ENCODE measurements at places on chromosomes 1 and 21.
A peak's percentile ranks its signal among the peaks of the same experiment; 100 is the strongest.

GRCh38 chr21:41815652-41816582, 49.1 kb upstream of the RIPK4 start:
- DNase-seq = no peak

- DNase-seq = no peak
Measured at GRCh38 chr1:153058826-153059784, 1.8 kb upstream of the SPRR2A start.

DNA sequence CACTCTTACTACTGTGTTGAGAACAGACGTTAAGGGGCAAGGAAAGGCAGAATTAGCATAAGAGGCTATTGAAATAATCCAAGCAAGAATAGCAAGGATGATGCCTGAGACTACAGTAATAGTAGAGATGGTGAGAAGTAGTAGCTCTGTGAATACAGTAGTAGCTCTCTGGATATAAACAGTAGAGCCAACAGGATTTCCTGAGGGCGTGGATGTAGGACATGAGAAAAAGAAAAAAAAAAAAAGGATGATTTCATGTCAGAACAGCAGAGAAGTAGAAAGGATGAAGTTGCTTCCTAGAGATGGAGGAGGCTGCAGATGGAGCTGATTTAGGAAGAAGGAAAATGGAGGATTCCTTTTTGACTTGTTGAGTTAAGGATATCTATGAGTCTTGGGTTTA, 112.3 kb downstream of the OMA1 start:
- no peak for DNase-seq

DNA sequence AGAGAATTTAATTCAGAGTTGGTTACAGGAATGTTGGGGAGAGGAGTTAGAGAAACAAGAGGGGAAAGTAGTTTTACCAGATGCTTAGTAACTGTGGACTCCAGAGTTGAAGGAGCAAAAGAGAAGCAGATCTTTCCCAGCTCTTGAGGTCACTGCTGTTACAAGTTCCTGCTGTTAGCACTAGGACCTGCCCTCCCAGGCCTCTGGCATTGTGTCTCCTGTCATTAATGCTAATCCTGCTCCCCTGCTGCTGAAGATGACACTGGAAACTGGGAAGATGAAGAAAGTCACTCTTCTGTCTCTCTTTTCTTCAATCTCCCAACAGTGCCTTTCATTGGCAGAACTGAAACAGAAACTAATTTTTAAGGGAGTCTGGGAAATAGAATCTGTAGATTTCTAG, 845.6 kb downstream of the ADGRL2 start:
- no peak for DNase-seq

DNA sequence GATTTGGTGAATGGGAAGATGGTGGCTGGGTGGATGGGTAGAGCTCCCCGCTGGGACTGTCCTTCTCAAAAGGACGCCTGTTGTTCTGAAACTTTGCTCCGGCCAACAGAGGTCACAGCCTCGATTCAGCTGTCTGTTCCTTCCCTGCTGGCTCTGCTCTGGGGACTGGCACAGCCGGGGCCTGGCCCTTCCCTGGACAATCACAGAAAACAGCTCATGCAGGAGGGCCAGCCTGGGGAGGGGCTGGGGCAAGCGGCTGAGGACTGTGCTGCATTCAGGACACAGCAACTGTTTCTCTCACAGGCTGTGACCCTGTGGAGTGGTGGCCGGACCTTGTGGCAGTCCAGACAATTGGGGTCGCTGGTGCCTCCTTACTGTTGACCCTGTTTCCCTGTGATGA, 110.7 kb upstream of the TMEM51 start:
- DNase-seq = no peak

DNA sequence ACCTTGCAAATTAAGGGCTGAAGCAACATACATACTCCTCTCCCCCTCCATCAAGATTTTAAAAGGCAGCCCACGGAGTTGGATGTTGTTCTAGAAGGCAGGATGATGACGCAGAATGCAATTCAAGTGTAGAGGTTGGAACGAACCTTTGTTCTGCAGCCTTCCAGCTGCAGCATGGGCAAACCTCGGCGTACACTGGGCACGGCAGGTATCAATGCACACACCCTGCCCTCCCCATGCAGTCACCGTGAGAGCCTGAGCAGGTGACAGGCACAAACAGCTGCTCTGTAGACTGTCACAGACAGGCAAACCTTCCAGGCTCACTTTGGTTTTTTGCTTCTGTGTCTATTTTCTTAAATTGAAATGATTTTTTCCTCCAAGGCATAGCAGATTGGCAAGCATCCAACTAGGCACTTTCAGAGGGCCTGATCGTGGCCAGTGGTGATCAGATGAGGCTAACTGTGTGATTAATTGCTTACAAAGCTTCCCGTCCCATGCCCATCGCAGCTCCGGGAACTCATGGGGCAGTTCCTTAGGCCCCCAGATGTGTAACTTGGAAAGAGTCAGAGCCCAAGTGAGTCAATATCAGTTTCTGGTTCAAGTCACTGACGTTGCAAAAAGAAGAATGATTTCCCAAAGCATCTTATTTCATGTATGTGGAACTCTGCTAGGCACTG, 82.3 kb downstream of the ITPKB start:
- DNase-seq = no peak

DNA sequence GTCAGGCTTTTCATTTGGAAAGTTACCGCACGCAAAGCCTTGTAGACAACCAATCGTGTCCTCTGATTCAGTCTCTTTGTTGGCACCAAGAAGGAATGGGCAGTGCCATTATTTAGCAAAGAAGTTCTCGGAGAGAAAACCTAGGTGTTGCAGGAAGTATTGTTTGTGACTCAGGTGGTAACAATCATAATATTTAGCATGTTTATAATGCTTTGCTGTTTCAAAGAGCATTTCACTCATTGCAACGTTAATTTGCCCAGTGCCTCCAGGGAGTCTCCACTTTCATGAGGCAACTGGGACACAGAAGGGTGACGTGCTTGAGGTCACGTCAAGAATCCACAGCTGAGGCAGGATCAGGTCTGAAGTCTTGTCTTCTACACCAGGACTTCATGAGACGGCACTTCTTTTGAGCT, 31.4 kb downstream of the STPG1 start:
- DNase-seq = no peak

DNA sequence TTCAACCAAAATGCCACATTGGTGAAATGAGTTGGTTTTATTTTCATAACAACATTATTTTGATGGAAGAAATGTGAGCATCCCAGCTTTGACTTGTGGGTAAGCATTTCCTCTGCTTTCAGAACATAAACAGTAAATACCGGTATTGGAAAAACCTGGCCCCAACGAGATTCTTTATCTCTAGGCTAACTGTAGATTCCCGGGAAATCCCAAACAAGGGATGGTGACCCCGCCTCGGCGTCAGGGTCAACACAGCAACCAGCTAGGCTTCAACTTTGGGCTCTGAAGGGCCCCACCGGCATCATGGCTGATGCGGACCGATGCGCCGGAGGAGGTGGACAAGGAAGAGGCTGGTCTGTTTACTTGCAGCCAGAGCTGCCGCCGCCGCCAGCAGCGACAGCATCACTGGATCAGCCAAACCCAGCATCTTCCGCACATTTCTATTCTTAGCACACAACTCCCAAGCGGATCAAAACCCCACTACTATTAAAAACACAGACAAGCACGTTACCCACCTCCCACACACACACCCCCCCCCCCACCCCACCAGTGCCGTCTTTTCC, 1.1 kb downstream of the AKT3 start:
- peak; percentile 10 for DNase-seq

DNA sequence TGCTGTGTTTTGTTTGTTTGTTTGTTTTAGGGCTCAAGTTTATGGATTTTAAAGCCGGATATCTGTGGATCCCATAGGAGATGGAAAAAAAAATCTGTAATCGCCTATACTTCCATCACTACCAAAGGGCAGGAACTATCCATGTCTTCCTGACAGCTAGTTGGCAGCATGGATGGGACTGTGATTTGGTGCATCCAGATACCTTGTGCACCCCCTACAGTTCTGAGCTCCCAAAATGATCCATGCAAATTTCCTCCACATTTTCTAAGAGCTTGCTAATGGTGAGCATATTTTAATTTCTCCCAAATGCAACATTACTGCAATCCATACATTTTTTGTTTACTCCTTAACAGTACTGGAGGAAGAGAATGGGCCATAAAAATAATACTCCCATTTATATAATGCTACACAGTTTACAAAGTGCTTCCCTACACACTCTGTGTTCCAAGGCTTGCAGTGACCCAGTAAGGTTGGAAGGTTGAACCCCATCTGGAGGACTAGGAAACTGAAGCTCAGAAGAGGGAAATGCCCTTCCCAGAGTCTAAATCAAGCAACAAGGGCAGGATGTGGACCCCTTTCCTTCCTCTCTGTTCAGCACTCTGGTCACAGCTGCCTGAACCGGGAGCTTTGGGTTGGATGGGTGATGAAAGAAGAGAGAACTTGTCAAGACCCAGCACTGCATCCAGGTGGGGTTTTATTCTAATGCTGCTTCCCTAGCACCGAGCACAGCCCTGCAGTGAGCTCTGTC, 48.0 kb downstream of the CAPN8 start:
- no peak for DNase-seq

GRCh38 chr1:157249326-157249725, 111.1 kb upstream of the ETV3 start:
- no peak for DNase-seq

DNA sequence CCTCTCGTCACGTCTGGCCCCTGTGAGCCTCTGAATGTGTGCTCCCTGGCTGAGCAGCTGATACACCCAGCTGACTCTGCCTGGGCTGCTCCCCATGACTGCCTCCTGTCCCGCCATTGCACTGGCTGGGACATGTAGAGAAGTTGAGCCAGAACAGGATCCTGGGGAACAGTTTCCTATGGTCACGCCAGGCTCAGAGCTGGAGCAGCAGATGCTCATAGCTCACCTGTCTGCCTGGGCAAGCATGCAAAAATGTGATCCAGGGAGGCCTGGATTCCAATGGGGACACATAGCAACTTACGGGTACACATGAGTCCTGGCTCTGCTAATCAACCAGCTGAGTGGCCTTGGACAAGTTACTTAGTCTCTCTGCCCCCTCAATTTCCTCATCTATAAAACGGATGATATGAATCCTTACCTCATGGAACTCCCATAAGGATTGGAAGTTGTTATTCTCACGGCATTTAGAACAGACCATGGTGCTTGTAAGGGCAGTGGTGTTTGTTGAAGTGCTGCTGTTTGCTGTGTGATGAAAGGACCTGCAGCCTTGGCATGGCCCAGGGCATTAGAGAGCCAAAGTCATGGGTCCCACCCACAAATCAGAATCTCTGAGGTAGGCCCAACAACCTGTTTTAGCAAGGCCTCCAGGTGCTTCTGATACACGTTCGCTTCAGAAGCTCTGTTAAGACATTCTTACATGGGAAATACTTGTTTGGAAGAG, 150.3 kb upstream of the VANGL1 start:
- no peak for DNase-seq

DNA sequence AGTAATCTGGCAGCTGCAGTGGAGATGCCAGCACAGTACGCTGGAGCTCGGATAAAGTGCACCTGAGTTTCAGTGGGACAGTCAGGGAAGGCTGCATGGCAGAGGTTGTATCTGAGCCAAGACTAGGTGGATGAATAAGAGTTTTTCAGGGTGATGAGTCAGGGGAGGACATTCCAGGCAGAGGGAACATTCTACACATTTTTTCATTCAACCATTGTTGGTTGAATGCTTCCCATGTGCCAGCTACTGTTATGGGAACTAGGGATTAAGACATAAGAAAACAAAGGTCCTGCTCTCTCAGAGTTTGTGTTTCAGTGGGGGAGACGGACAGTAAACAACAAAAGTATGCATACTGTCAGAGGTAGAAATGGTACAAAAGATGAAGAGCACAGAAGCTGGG, 5.2 kb downstream of the LEPR start:
- DNase-seq = no peak

DNA sequence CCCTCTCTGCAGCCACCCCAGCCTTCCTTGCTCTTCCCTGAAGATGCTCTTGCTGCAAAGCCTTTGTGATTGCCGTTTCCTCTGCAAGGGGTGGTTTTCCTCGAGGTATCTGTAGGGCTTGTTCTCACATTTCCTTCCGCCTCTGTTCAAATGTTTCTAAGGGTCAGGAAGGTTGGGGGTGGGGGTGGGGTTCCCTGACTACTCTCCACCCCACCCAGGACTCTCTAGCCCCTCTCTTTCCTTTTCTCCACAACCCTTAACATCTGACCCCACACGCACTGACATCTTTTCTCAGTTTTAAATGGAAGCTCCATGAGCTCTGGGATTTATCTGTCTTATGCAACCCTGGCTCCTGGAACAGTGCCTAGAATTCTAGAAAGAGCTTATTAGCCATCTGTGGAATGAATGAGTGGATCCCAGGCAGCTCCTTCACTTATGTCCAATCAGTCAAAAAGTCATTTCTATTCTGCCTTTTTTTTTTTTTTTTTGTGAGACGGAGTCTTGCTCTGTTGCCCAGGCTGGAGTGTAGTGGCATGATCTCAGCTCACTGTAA, 27.3 kb upstream of the ZNF362 start:
- no peak for DNase-seq

DNA sequence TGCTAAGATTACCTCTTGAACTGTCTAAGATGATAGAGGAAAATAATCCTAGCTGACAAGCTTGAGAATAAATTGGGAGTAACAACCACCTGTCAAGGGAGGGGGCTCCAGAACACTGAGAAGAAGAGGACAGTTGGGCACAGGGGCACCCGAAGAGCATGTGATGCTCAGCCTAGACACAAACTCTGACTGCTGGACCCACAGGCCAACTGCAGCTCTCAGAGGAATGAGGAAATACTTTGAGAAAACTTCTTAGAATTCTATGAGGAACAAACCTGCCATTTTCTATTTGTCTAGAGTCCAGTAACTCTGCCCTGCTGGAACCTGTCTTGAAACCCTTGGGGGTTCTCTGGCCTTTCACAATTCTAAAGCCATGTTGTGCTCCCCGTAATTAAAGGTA, 124.1 kb upstream of the KCNK2 start:
- no peak for DNase-seq

GRCh38 chr1:51642739-51643142, 25.8 kb downstream of the OSBPL9 start:
- DNase-seq = no peak
